ENCODE measurements at places on chromosomes 1 and 21.

DNA sequence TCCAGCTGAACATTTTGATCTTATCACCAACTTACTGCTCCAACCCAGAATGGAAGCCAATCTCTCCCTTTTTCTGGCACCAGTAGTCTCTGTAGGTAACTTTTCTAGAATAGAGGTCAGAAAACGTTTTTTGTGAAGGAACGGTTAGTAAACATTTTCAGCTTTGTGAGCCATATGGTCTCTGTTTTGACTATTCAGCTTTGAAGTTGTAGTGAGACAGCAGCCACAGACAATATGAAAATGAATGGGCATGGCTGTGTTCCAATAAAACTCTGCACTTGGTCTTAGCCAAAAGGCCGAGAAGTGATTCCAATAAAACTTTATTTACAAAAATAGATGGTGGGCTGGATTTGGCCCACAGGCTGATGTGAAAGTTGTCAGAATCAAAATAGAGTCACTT lies 28.9 kb downstream of the MAP10 start:
- no peak for DNase-seq

DNA sequence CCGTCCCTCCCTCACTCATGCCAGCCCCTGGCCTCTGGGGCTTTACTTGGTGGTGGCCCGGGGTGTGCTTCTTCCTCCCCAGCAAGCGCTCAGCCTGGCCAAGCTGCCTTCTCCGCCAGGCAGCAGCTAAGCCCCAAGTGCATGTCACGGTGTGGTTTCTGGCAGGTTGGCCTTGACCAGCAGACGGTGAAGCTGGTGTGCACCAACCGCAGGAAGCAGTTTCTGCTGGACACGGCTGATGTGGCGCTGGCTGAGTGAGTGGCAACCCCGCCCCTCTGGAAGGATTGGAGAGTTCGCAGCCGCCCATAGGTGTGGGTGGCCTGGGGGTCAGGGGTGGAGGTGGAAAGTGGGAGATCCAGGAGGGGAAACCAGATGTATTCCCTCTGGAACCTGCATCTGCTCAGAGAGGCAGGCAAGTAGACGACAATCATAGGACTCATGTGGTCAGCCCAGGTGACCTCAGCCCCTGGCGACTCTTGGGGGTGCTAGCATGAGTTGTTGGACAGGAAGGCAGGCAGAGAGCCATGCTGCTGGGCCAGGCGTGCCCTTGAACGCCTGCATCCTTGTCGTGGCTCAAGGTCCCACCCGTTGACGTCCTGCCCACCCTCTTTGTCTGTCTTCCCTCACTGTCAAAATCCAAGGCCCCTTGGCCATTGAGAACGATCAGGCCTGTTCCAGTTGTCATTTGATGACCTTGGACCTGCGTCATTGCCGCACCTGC lies 7.0 kb upstream of the SLC25A34 start:
- no peak for DNase-seq

GRCh38 chr1:119006406-119007279 lies 18.5 kb upstream of the TBX15 start:
- no peak for DNase-seq

- no peak for DNase-seq
Observed at GRCh38 chr1:206705726-206706297, 21.1 kb downstream of the MAPKAPK2 start.

- DNase-seq = no peak
Observed at GRCh38 chr1:189960769-189961168, 516.9 kb downstream of the BRINP3 start.

DNA sequence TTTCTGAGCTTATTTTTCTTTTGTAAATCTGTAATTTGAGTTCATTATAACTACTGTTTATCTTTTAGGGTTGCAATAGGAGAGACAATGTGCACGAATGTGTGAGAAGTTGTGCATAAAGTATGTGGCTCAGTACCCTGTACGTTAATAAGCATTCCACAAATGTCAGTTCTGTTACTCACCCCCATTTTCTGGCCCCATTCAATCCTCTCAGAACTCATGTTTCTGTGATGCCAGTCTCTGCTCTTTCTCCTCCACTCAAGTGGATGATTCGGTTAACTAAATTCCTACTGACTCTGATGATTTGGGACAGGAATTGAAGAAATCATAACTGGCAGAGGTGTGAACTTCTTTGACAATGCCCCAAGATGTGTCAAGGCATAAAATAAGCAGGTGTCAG lies 10.2 kb upstream of the DMRTB1 start:
- DNase-seq = no peak

- DNase-seq = no peak
Observed at GRCh38 chr1:14440166-14440565, 158.3 kb upstream of the KAZN start.

DNA sequence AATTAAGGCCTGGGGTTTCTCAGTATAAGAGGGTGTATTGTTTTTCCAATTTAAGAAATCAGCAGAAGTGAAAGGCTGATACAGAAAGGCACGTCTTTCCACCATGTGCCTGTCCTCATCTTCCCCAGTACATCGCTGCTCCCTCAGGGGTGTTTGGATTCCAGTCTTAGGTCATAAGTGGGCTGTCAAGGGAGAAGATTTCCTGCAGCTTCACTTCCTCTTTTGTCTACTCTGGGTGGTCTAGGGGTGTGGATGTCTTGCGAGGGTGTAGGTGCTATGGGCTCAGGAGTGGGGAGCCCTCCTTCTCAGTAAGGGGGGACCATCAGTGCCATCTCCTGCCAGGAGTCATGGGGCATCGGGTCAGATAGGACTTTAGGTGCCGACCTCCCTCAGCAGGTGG lies 999.8 kb upstream of the NCAM2 start:
- no peak for DNase-seq

GRCh38 chr1:17319561-17320350 lies 11.8 kb downstream of the PADI4 start:
- no peak for DNase-seq

DNA sequence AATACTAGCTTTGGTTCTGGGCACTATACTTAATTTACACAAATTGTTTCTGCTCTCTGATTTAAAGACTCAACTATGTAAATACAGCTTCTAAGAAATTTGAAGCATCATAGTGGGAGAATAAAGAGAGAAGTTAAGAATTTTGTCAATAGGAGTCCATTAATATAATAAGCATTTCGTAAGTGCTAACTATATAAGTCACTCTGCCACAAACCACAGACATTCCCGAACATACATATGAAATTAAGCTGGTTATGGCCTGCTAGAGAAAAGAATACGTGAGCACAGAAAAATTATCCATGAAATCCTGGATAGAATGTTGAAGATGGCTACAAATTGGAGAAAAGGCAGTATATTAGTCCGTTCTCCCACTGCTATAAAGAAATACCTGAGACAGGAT lies 526.2 kb downstream of the MRPL39 start:
- DNase-seq = no peak

GRCh38 chr1:119108988-119109387 lies 31.5 kb downstream of the WARS2 start:
- DNase-seq = no peak

All from Caki2 (cell line).